ENCODE measurements at places on chromosomes 3 and 15.

DNA sequence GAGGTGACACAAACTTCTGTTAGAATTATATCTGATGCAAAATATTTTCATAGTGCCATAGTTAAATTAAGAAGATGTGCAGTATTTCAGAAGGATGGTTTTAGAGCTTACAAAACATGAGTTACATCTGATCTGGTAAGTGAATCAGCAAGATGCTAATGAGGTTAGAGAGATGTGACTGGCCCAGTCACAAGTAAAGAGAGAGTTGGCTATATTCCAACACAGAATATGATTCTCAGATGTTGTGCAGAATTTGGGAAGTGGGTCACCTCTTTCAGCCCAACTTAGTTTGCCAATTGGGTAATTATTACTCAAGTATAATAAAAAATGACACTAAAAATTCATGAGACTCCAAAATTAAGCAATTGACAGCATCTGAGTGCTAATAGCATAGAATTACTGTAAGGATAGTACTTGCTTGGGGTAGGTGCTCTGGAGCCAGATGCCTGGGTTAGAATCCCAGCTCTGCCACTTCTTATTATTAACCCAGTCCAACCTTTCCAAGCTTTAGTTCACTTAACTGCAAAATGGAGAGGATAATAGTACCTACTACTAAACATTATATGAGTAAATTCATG lies 30.8 kb downstream of the P2RY1 start:
- no peak for DNase-seq

DNA sequence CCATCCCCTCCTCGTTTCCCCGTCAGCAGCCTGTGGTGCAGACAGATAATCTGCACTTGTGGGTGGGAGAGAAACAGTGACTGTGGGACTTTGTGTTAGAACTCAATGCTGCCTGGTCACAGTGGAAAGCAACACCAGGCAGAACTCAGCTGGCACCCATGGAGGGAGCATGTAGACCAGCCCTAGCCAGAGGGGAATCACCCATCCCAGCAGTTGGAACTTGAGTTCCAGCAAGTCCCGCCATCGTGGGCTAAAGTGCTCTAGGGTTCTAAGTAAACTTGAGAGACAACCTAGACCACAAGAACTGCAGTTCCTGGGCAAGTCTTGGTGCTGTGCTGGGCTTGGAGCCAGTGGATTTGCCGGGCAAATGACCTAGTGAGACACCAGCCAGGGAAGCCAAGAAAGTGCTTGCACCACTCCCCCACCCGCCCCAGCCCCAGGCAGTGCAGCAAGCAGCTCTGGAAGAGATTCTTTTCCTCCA lies 24.4 kb downstream of the ISG20 start:
- no peak for DNase-seq

DNA sequence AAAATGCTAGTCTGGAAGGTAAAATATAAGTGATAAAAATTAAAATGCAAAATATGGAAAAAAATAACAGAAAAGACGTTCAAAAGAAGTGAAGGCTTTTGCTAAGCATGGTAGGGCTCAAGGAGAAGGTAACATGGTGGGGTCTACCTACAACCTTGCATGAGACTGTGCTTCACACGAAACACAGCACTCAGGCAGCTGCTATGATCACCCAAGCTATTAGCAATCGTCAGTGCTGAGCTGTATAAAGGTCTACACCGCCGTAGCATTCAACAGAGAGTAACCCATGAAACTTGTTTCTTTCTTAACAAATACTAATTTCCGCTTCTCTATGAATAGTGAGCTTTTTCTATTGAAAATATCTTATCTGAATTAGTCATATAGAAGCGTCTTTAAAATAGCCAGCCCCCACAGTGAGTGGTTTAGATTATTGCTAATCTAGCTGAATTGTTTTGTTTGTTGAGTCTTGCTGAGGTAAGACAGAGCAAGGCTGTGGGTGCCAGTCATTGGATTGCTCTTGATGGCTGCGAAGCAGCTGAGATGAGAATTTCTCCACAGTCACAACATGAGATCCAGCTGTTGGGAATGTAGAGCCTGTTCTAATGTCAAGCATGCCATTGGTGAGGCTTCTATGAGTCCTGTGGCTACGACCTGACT lies 230.0 kb downstream of the KLF13 start:
- DNase-seq: no peak

DNA sequence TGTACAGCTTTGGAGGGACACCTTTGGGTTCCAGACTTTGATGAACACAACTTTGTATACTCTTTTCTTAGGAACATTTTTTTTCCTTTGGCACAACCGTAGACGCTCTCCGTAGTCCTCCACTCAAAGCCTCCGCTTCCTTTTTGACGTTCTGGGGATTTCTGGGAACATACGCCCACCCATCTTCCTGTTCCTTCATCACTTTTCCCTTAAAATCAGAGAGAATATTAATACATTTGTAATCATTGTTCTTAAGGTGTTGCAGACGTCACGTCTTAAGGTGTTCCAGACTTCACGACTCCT lies 405 bp upstream of the SPG21 start:
- DNase-seq: no peak

- DNase-seq: no peak
These were observed at the start of gene ARNT2 for GRCh38 chr15:80404057-80404760. Gene ARNT2, plus strand, starts transcription at chr15:80404382. Its CDS starts 134 bp downstream, at chr15:80404516.

GRCh38 chr15:89826671-89827655 lies 12.3 kb upstream of the ANPEP start:
- DNase-seq: no peak

DNA sequence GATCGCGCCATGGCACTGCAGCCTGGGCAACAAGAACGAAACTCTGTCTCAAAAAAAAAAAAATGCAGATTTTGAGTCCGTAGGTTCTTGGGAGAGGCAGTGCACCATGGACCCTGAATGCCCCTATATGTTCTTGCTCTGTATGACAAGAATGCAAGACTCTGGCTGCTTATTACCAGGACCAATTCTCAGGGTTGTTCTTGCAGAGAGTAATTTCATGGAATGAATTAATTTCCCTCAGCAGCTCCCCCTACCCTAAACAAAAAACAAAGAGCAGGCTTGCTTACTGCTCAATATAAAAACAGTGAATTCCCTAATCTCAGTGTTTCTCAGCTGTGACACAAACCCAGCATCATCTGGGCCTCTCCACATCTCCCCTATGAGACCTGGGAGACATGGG lies 20.5 kb upstream of the DYNC1LI1 start:
- no peak for DNase-seq

DNA sequence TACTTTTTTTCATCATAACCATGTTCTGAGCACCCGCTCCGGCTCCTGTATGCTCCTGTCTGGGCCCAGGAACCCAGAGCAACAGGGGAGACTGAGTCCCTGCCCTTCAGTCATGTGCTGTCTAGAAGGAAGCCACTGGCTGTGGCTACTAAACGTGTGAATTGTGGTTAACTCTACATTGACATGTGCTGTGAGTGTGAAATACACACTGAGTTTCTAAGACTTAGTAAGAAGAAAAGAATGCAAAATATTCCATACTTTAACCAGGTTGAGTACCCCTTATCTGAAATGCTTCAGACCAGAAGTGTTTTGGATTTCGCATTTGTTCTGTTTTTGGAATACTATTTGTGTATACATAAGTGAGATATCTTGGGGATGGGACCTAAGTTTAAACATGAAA lies 42.8 kb upstream of the CGNL1 start:
- DNase-seq: no peak

GRCh38 chr3:186496635-186497034 lies 47.5 kb downstream of the CRYGS start:
- DNase-seq: no peak

DNA sequence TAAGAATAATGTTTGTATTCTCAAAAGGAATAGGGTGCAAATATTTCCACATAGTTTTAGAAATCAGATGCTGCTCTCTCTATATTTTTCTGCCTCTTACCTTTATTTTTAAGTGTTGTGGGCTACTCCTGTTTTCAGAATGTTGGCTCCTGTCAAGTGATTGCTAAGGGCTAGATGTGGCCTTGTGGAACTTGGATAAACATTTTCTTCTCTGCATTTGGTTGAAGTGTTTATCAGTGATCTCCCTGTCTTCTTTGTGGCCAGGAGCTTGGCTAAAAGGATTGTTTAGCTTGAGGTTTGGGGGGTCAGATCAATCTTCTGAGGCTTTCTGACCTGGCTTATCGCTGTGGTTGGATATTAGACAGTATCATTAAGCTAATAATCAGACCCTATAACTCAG lies 112.6 kb downstream of the TCF12 start:
- no peak for DNase-seq

- DNase-seq: no peak
These were observed 150.2 kb upstream of the MLF1 start for GRCh38 chr3:158420654-158421396.

- no peak for DNase-seq
These were observed 66.4 kb downstream of the DCUN1D1 start for GRCh38 chr3:182913889-182914288.

DNA sequence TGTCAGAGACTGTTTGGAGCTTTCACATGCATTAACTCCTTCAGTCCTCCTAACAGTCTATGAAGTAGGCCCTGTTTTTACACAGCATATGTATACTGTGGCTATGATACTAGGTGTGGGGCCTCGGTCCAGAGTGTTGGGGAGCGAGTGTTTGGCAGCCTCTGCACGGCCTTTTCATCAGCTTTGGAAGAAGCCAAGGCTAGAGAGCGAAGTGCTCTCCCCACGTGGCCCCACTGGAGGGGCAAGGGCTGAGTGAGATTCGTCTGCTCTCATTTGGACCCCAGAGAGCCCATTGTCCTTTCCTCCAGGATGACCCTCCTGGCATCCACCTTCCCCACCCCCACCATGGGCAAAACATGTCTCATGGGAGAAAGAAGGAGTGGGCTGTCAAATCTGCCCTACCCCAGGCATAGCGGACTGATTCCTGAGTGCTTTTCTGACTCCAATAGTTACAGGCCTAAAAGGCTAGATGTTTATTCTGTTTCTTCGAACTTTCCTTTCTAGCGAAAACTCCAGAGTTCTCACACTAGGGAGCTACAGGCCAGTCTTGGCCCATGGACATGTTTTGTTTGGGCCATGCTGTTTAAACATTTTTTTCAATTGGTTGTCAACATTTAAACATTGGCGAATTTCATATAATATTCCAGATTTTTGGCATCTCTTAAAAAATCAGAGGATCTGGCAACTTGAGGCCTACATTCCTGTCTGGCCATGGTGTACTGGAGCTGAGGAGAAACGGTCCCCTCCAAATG lies 76.0 kb downstream of the EEFSEC start:
- DNase-seq: no peak

- no peak for DNase-seq
These were observed 647.6 kb upstream of the DPPA4 start for GRCh38 chr3:109984976-109985375.

DNA sequence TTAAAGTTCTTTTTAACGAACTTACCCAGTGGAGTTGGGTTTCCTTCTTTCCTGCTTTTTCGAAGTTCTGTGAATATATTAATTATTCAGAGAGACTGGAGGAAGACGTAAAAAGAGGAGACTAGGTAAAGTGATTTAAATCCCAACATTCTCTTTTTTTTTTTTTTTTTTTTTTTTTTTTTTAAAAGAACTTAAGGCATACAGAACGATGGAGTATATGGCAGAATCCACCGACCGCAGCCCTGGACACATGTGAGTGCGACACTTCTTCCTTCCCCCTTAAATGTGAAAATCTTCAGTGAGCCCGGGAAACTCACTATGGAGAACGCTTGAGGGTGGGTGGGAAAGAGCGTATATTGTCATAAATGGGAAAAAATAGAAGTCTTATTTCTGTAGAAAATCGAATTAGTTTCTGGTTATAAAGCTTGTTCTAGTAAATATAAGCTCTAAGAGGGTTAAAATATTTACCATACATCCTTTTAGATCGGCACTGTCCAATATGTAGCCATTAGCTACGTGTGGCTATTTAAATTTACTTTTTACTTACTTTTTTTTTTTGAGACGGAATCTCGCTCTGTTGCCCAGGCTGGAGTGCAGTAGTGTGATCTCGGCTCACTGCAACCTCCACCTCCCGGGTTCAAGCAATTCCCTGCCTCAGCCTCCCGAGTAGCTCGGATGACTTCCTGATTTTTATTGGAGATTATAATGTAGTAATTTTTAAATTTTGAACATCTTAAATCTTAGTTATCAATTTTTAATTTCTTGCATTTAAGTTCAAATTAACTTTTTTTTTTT lies 892 bp downstream of the NMD3 start:
- DNase-seq: no peak

DNA sequence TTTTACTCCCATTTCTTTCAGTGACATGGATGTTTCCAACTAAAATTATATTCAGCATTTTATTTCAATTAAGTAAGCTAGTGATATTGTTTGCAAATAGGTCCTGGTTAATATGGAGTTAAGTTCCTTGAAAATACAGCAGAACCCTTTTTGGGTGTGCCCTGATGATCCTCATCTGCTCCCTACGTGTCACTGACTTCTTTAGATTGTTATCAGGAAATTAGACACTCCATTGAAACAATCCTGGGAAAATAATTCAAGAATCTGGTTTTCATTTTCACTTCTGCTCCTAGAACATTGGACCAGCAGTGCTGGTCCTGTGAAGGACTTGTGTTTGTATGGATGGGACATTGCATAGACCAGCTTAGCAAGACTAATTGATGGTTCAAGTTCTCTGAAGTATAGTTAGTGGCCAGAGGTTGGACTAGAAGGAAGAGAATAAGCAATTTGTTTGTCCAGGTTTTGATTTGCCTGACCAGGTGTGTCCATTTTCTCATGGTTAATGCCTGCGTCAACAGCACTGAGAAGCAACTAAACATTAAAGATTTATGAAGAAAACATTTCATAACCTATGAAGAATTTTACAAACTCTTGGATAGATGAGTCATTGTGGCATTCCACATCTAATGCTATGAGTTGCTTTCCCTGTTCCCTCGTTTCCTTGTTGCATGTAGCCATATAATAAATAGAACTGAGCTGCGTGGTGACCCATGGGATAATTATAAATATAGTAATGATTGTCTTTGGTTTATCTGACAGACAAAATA lies 95.8 kb downstream of the ZPLD1 start:
- no peak for DNase-seq

GRCh38 chr3:103813955-103814354 lies 1379.1 kb downstream of the ZPLD1 start:
- DNase-seq: no peak

DNA sequence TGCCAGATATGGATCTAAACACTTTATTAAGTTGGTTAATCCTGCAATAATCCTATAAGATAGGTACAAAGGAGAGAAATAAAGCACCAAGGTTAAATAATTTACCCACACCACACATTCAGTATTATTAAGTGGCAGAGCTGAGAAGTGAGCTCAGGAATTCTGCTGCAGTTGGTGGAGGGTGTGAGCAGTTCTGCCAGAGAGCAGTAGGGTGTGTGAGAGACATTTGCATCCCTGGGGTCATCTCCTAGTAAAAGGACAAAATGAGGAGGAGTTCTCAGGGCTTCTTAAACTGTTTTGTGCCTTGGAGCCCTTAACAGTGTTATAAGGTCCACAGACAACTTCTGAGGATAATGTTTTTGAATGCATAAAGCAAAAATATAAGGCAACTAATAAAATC lies 484.5 kb downstream of the TAFA4 start:
- no peak for DNase-seq

DNA sequence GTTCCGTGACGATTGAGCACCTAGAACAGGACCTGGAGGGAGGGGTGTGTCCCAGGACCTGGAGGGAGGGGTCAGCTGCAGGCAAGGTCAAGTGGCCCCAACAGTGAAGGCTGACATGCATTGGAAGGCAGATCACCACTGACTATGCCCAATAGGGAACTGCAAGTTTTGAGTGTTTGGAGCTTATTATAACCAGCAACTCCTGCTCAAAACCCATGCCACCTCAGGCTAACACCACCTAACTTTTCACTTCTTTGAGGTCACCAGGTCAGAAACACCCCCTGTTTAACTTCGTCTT lies 93.1 kb downstream of the MYLK start:
- no peak for DNase-seq

GRCh38 chr15:60854858-60855564 lies 374.1 kb downstream of the RORA start:
- no peak for DNase-seq
